ENCODE measurements at places on chromosomes 1 and 21. TPM values are rescaled to one million over a fixed set of nuclear protein-coding genes. Genes with fewer than 3 reads are reported as not detected.

- no peak for DNase-seq
Measured at GRCh38 chr1:1221887-1222574, 8.1 kb upstream of the TNFRSF4 start.

MEAF6 gene
- total RNA-seq = 35.7 TPM

LAMC1 gene
- total RNA-seq = 98.7 TPM

GBP6 gene
- total RNA-seq = not detected

- DNase-seq = no peak
Measured at GRCh38 chr1:205794011-205794730, 18.8 kb downstream of the SLC41A1 start.

All from left ventricle myocardium superior (tissue), 1 donor.